ENCODE measurements at places on chromosomes 3 and 15. TPM values are rescaled to one million over a fixed set of nuclear protein-coding genes. Genes with fewer than 3 reads are reported as not detected.
A peak's percentile ranks its signal among the peaks of the same experiment; 100 is the strongest.

Gene ATP13A5
- not detected for total RNA-seq

Gene LTF
- total RNA-seq = not detected

DNA sequence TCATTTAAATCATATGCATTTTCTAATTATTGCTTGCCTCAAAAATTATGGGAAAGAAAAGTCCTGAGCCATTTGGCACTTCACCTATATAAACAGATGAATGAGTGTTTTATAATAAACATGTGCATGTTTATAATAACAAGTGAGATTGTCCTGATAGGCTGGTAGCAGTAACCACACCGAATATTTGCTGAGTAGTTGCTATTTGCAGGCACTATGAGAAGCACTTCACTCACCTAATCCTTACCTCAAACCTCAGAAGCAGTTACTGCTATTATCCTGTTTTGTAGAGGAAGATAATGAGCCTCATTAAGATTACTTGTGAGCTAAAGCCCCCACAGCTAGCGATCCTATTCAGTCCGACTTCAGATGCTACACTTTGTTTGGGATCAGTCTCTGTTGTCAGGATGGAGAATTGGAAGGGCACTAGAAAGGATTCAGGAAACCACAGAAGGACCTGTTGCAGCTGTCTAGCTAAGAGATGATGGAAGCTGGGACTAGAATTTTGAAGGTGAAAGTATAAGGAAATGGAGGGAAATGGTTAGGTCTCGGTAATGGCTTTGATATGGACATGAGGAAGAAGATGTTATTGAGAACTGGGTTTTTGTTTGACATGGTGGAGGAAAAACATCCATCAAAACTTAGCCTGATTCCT, 28.4 kb upstream of the MAGI1 start:
- DNase-seq = no peak

Gene GOLGA8N
- total RNA-seq = 0.83 TPM

Gene ACKR2
- not detected for total RNA-seq

DNA sequence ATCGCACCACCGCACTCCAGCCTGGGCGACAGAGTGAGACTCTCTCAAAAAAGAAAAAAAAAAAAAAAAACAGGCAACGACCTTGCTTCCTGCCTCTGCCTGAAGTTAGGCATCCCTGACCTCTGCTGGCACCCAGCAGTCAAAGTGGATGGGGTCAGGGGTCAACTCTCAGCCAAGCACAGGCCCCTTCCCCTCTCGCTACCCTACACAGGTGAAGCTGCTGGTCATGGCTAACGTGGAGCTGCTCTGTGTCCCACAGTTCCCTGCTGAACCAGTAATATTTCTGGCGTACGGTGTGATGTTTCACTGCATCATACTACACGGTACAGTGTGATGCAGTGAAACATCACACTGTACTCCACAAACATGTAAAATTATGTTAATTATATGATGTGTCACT, 13.9 kb upstream of the FRG2C start:
- DNase-seq = no peak

Gene EFCAB12
- total RNA-seq = under 0.01 TPM

- no peak for DNase-seq
Observed at GRCh38 chr3:194894538-194894937, 208.9 kb downstream of the FAM43A start.

Gene CACNA2D3
- 0.36 TPM for total RNA-seq

DNA sequence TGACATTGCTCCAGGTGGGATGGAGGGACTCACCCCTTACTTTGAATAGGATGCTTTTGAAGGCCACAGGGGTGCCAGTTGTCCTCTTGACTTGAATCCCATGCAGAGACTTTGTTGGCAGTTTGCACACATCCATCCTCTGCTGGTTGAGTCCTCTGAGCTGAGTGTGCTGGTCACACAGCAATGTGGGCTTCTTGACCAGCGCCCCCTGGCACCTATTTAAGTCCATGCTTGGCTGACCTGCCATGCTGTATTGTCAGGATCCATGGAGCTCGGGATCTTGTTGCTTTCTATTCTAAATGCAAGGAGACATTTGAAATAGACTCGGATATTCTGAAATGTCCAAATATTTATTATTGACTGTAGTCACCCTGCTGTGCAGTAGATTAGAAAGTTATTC, 19.8 kb downstream of the RAB7A start:
- DNase-seq = no peak

DNA sequence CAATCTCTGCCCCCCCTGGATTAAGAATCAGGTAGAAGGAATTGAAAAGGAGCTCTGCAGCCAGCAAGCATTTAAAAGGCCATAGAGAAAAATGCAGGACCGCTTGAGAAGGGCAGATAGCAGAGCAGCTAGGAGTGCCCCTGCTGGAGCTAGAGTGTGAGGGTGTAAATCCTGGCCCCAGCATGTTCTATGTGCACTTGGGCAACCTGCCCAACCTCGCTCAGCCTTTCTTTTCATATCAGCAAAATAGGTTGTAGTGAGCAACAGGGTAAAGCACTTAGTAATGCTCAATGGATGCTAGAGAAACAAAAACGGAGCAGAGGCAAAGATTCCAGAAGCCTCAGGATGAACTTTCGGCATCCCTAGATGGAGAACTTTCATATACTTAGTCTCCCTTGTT, 25.0 kb upstream of the THBS1 start:
- DNase-seq = peak; percentile 20

Gene TEX55
- not detected for total RNA-seq

- DNase-seq = no peak
Observed at GRCh38 chr3:71218508-71218907, 365.0 kb downstream of the FOXP1 start.

Gene MYZAP
- not detected for total RNA-seq

Gene CP
- total RNA-seq = 0.28 TPM

Gene CHST2
- 1.1 TPM for total RNA-seq

DNA sequence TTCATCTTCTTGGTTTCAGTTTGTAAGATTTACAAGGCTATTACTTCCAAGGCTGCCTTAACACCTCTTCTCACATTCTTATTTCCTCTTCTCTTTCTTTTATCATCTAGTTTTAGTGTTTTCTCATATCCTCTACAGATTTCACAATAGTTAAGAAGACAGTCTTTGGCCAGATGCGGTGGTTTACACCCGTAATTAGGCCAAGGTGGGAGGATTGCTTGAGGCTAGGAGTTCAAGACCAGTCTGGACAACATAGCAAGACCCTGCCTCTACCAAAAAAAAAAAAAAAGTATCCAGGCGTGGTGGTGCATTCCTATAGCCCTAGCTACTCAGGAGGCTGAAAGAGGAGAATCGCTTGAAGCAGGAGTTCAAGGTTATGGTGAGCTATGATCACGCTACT, 3.5 kb upstream of the ALDH1A2 start:
- DNase-seq = no peak

DNA sequence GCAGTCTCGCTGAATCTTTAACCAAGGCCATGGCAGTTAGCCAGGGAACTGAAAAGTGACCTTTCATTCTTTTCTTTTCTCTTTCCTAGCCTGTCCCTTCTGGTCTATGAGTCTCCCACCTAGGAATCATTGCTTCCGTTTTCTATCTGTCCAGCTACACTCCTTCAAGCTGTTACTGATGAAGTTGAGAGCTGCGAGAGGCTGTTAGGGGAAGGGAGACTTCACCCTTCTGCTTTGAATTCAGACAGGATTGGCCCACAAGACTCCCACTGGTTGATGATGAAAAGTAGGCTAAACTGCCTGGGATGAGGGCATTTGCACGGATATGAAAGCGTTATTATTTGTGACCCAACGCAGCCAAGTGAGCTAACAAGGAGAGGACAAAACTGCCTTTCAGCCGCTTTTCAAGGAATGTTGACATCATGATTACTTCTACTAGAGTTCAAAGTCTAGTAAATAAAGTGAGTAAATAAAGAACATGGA, 30.2 kb downstream of the EIF4E3 start:
- peak; percentile 15 for DNase-seq

- peak; percentile 97 for DNase-seq
Observed at GRCh38 chr15:72758182-72758581, 25.4 kb downstream of the ADPGK start.

- no peak for DNase-seq
Observed at GRCh38 chr3:197564097-197564843, 8.5 kb upstream of the BDH1 start.

DNA sequence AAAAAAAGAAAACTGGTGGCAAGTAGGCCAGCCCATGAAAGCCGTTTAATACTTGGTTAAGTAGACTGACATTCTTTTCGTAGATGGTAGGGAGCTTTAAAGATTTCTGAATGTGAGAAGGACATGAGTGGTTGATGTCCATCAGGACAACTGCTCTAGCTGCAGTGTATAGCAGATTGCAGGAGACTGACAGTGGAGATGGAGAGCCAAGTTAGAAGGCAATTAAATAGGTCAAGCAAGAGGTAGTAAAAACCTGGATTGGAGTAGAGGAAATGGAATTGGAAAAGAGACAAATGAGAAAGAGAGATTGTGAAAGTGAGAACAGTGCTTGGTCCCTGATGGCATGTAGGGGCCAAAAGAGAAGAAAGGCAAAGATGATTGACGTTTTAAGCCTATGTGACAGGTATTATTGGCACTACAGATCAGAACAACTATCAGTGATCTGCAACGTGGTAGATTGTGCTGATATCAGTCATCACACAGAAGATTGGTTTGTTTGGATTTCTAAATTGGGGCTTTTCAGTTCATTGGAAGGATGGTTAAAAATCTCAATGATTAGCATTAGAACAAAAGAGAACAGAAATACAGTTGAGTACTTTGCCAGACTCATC, 74.0 kb downstream of the CNTN4 start:
- no peak for DNase-seq

- peak; percentile 27 for DNase-seq
Observed at GRCh38 chr3:8730656-8731055, 2.9 kb upstream of the CAV3 start.

DNA sequence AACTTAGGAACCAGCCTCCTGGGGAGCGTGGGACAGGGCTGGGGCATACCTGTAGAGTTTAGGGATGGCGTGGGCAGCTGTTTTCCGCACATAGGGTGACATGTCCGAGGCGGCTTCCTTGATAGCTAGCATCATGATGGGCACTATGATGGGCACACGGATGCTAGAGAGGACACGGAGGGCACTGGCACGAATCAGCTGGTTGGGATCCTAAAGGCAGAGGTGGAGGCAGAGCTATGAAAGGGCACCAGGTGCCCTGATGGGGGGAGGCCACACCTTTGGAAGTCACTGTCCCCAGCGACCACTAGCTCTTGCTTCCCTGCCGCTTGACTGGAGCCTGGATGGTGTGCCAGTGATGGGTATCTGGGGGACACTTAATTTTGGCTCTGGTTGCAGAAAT, 28.3 kb downstream of the AP3B2 start:
- DNase-seq = no peak

DNA sequence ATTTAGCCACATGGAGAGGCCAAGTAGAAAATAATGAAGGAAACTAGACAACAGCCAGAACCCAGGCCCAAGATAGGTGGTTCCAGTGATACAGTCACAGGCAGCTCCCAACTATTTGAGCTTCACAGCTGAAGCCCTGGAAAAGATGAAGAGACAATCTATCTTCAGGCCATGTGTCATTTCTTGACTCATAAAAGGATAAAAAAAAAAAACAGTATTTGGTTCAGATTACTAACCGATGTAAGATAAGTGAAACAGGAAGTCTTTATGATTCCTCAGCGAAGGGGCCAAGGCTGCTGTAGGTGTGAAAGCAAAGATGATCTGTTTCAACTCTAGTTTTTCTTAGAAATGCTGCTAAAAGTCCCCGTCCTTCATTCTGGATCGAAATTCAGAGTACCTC, 394.6 kb downstream of the ZNF385D start:
- DNase-seq = peak; percentile 0

Gene KY
- total RNA-seq = under 0.01 TPM

DNA sequence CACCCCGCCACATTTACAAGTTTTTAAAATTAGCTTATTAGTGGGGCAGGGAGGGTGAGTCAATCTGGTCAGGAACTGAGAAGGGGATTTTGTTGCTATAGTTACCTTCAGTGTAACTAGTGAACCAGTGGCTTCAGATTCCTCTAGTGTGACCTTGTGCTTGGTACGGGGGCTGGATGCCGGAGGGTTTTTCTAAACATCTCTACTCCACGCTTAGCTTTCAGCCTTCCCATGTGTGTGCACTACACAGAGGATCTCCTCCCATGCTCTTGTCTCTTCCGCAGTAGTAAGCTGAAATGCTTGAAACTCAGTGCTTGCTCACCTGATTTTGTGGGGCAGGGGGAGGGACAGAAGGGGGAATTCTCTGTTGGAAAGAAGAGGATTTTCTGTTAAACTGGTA, 67.9 kb upstream of the AKAP13 start:
- peak; percentile 85 for DNase-seq

GRCh38 chr3:147702509-147702908, 293.3 kb downstream of the ZIC1 start:
- no peak for DNase-seq

DNA sequence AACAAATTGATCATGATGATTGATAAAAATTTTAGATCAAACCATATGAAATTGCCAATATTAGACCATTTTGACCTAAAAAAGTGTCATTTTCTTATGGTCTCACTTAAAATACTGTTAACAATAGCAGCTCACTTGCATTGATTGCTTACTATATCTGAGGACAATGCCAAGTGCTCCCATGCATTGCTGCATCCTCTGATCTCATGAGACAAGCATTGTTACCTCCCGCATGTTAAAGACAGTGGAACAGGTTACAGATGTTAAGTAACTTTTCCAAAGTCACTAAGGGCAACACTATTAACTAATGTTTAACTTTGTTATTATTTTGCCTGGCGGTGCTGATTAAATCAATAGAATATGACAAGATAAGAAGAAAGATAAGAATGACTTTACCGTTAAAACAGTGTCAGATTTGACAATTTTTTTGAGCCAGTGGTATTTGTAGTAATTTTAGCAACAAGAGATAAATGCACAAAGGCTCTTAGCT, 69.3 kb downstream of the PPM1L start:
- no peak for DNase-seq

DNA sequence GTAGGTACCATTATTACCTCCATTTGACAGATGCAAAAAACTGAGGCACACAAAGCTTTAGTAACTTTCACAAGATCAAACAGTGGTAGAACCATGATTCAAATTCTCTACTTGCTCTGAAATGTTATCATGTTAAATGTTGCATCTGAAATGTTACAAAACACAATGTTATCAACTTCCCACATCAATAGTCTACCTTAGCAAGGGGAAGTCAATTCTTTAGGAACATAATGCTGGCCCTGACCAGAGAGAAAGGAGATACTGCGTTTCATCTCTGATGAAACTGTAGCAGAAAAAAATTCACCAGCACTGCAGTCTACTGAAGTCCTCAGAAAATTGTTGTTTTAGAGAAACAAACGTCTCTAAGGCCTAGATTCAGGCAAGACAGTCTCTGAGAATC, 174.1 kb downstream of the SATB1 start:
- no peak for DNase-seq

Gene GALNT15
- total RNA-seq = 14.7 TPM

Data from IMR-90 (cell line).